Activated effector memory CD4-positive, alpha-beta T cell treated with Interleukin-2 at 50 U/mL for 16 hours (primary cell): ENCODE measurements at places on chromosomes 2 and 18.

GRCh38 chr2:109126501-109126860 lies 2.5 kb upstream of the SH3RF3 start:
- no peak for DNase-seq

DNA sequence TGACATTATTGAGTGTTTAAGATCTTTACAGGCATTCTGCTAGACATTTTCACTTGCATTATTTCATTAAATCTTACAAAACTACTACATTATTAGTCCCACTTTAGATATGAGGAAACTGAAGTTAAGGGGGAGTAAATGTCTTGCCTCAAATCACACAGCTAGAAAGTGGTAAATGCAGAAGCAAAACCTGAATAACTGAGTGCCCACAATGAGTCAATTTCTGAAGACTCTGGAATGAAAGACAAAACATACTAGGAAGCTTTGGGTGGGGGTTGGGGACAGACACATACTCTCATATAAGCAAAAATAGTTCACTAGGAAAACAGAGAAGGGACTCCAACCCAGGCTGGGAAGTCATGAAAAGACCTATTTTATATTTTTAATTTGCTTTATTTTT lies 214.4 kb upstream of the LRATD1 start:
- DNase-seq = no peak

DNA sequence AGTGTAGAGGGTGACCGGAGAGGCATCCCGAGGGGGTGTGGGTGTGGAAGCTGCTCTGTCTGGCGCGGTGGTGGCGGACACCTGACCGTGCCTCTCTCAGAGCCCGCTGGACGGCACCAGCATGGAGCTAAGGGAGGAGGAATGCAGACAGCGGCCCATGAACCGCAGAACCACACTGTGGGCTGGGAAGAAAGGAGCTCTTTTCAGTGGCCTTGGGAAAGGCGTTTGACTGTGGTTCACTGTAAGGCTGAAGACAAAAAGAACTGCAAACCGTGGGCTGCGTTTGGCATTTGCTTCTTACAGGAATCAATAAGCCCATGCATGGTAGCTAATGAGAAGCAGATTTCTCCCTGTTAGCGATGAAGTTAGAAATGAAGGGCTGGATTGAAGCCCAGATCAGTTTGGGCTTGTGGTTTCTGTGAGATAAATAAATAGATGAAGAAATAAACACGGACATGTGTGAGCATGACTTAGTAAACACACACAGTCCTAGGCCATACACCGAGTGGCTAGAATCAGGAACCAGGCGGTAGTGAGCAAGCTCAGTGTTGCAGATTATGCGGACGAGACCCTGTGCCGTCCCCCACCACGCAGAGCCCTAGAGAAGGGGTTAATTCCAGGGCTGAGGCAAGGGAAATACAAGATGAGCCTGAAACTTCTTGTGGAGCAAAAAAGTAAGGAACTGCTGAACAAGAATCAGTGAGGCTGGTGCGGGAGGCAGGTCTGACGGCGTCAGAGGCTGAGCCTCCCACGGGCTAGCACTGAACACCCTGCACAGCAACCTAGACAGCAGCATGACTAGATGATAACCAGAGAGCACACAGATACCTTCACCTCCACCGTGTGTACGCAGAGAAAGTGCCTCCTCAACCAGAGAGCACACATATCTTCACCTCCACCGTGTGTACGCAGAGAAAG lies 29.3 kb upstream of the NFATC1 start:
- no peak for DNase-seq

DNA sequence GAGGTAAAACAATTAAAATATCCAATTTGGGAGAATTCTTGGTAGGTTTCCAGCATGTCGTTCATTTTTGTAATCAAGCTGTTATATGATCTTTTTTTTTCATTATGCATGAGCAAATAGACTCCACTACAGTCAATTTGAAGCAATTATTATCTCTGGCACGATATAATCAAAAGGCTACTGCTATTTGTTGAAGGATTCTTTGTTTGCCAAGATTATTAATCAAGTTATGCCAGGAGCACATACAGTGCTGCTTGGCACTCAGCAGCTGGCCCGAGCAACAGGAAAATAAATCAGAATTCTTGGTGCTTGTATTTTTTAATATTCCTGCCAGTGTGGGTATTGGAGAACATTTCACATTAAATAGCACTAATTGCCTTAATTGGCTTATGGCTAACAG lies 279.5 kb downstream of the RND3 start:
- no peak for DNase-seq

GRCh38 chr2:181915102-181915501 lies 23.6 kb downstream of the ITPRID2 start:
- no peak for DNase-seq

DNA sequence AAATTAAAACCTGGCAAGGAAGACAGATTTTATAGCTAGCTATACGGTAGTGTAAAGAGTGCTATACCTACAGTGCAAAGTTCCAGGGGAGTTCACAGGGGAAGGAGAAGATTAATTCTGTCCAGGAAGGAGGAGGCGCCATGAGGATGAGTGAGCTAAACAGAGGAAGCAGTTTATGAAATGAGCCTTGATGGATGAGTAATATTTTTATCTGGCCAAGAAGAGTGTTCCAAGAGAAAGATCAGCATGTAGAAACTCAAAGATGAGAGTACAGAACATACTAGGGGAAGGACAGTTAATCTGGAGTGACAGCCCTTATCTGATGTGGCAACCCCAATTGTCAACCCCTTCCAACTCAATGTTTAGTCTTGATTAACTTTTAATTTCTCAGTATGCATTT lies 54.8 kb downstream of the CDH20 start:
- DNase-seq = no peak

DNA sequence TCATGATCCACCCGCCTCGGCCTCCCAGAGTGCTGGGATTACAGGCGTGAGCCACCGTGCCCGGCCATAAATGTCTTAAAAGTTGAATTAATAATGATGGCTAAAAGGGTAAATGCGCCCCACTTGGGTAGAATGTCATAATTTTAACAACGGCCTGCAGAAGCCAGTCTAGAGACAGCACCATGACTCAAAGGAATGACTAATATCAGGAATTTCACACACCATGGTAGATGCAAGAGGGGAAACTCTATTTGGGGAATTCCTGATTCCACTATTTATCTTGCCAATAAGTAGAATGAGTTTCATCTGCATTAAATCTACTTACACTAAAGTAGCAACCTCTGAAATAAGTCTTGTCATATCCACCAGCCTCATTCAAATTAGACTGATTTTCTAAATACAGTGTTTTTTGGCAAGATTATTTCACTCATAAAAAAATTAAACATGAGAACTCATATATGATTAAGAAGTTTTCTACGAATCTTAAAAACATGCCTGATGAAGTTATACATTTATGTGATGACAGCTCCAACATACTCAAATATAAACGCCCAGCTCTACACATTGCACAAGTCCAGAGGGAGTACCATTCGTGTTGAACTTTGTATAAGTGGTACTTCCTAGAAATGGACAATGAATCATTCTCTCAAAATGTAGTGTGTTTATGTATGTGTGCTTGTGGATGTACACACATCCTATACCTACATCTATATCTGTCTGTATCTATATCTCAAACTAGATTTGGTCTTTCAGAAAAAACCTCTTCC lies 309.7 kb downstream of the IRS1 start:
- DNase-seq = no peak

DNA sequence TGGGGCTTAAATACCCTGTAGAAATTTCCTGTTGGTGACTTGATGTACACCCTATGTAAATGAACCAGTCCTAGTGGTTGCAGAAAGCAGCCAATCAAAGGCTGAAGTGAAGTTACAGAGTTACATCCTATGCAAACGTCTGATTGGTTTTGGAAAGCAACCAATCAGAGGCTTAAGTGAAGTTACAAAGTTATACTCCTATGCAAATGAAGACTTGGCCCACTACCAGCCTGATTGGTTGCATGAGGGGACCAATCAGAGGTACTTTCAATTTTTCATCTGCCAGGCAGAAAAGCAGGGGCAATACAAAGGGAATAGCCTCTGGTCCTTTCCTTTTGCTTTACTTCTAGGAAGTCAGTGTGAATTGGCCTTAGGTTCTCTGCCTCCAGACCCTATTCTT lies 13.6 kb upstream of the ZNF397 start:
- DNase-seq = no peak

GRCh38 chr18:62525608-62526007 lies 2.8 kb downstream of the ZCCHC2 start:
- no peak for DNase-seq

GRCh38 chr2:218854860-218855259 lies 4.7 kb upstream of the WNT6 start:
- DNase-seq = no peak

- DNase-seq = no peak
Observed at GRCh38 chr18:50388988-50389387, 14.1 kb downstream of the SKA1 start.

DNA sequence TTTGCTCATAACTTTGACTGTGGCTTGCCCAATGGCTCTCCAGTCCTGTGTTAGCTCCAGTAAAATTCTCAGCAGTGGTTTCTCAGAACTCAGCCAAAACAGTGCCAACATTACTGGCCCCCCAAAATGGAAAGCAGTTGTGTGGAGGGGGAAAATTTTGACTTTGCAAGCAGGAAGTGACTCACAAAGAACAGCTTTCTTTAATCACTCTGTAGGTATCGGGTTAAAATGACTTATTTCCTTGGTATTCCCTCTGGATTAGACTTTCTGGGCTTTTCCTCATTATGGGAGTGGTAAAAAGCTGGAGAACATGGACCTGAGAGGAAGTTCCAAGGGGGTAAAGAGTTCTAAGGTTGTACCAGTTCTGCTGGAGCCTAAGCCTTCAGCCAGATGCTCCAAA lies 175.7 kb upstream of the RND3 start:
- no peak for DNase-seq

GRCh38 chr2:99940963-99941362 lies 201.4 kb downstream of the AFF3 start:
- no peak for DNase-seq

- DNase-seq = no peak
Observed at GRCh38 chr2:207891086-207891844, 121.6 kb upstream of the FZD5 start.

- no peak for DNase-seq
Observed at GRCh38 chr18:27887287-27887686, 289.6 kb downstream of the CDH2 start.

DNA sequence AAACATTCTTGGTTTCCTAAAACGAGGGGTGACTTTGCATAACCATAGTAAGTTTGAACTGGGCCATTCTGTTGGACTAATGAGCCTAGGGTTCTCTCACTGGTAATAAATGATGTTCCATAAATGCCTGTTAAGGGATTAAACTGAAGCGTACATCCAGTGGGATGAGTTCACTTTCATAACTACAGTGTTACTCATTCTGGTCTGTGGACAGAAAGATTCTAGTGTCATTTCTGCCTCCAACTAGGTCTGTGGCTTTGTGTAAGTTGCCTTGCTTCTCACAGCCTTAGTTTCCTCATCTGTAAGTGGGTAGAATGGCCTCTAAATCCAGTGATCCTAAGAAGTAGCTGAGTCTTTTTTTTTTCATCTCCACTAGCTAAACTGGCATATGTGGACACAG lies 1860.6 kb upstream of the PIK3C3 start:
- DNase-seq = no peak

DNA sequence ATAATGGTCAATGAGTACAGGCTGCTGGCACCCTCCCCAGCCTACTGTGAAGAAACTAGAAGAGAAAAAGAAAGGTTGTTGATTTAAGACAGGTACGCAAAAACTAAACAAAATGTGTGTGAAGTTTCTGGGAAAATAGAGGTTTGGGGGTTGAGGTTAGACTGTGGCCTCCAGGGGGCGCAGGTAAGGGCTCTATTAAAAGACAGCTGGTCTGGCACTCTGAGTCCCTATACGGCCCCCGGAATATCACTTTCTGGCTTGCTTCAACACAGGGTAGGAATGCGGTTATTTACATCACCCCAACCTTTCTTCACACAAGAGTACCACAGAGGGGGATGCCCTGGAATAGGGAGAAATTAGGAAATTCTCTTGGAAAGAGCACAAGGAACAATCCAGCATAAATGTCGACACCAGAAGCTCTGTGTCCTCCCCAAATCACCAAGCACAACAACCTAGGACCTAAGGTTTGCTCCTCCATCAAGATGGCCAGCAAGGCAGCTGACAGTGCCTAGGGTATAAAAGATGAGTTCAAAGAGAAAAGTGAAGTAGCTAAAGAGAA lies 480.8 kb upstream of the KLHL29 start:
- no peak for DNase-seq

DNA sequence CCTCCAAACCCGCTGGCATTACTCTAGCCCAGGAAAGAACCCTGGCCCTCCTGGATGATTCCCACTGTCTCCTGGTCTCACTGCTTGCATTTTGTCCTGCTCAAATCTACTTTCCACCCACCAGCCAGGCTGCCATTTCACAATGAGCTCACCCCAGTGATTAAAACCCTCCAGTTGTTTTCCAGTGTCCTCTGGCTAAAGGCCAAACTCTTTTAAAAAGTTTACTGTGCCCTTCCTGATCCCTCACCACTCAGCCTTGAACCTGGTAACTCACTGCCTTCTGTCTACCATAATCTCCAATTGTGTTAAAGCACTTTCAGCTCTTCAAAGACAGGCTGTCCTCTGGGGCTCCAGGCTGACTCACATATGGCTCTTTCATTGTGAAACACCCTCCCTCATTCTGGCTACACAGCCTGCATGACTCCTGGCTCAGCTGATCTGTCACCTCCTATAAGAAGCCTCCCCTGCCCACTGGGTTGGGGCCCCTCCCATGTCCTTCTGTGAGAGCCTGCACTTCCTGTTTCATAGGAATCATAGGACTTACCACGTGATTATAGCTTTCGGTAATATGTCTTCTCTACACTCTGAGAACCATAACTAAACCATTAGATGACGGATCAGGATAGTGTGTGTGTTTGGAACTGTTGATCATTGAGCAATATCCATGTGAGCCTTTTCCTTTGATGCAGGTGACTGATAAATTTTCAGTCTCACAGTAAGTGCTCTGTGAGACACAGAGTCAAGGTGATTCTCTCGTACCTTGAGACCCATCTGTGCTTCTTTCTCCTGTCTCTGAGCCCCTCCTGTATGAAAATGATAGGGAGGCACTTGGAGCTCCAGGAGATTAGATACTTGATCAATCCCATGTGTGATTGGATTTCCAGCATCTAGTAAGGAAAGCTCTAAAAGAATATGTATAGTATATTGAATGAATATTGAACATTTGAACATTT lies 590.8 kb upstream of the ID2 start:
- no peak for DNase-seq

DNA sequence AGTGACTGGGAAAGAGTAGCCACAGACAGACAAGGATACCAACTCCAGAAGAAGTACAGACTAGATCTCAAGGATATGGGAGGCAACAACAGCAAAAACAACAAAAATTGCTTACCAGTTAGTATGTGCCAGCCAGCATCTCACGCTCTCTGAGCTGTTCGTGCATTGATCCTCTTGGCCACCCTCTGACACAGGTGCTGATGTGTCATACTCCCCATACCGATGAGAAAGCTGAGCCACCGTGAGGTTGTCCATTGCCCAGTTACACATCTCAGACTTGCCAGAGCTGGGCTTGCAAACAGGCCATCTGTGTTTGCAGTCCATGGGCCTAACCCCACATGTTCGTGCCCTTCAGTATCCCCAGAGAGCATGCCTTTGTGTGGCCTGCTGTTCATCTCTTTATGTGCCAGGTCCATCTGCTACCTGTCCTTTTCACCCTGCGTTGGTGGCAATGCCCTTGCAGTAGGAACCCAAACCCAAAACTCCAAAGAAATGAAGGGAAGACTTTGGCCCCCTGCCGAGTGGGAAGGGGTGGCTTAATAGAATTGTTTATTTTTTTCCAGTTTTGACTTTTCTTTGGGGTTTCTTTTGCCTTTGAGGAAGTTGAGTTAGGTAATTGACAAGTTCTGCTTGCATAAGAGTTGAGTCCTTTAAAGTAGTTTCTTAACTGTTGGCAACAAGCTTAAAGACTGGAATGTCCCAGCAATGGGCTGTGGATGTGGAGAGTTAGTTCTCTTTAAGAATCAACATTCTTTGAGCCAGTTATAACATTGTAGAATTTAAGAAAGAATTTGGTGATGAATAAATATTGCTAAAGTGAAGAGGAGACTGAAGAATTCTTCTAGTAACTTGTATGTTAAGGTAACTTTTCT lies 46.7 kb downstream of the LYPD6B start:
- DNase-seq = no peak
